ENCODE measurements at places on chromosomes 12 and 14.

DNA sequence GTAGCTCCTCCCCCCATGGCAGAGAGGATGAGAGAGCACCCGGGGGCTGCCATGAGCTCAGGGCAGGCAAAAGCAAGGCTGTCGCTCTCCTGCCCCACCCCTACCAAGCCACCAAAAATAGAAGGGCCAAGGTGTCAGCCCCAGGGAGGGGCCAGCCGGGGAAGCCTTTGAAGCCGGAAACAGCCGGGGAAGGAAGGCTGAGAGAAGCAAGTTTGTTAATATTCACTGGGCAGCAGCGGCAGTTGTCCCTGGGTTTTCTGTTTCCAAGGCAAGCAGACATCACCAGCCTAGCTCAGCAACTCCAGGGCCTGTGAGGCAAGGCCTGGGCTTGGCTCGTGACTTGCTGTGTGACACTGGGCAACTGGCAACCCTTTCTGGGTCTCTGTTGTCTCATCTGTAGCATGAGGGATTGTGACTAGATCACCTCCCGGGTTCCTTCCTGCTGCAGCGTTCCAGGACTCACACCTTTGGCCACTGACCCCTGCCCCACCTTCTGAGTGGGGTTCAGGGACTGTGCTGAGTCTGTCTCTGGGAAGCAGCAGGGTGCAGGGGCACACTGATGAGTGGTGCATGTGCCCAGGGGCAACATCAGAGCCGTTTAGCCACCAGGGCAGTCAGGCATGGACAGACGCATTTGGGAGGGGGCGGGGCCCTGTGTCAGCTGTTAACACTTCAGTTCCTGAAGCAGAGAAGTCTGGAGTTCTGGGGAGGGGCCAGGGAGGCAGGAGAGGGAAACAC is 24.3 kb downstream of the SYNDIG1L start:
- DNase-seq: no peak

DNA sequence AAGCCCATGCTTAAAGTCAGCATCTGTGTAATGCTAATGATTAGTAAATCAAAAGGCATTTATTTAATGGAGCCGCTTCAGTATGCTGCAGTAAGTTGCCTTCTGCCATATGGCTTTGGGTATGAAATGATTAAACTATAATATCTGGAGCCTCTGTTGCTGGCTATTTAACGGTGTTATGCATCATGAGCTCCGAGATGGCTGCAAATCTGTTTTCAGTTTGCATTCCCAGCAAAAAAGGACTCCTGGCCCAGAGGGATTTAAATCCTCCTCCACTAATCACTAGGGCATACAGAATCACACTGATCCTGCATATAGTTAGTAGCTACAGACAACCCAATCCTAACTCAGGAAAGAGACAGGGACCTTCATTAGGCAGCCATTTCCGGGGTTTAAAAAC is 171.5 kb upstream of the EEA1 start:
- DNase-seq: no peak

DNA sequence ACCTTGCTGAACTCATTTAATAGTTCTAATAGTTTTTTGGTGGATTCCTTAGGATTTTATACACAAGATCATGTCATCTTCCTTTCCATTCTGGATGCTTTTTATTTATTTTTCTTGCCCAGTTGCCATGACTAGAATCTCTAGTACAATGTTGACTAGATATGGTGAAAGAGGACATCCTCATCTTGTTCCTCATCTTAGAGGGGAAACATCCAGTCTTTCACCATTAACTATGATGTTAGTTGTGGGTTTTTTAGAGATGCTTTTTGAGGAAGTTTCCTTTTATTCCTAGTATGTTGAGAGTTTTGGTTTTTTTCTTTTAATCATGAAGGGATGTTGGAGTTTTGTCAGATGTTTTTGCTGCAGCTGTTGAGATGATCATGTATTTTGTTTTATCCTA is 8.7 kb downstream of the ANKRD13A start:
- DNase-seq: no peak

- DNase-seq: no peak
Observed at GRCh38 chr14:21019366-21019765, 5.5 kb downstream of the NDRG2 start.

- DNase-seq: no peak
Observed at GRCh38 chr12:29499235-29499634, 1.7 kb upstream of the OVCH1 start.

GRCh38 chr14:42140831-42141279 is 534.2 kb downstream of the LRFN5 start:
- no peak for DNase-seq

DNA sequence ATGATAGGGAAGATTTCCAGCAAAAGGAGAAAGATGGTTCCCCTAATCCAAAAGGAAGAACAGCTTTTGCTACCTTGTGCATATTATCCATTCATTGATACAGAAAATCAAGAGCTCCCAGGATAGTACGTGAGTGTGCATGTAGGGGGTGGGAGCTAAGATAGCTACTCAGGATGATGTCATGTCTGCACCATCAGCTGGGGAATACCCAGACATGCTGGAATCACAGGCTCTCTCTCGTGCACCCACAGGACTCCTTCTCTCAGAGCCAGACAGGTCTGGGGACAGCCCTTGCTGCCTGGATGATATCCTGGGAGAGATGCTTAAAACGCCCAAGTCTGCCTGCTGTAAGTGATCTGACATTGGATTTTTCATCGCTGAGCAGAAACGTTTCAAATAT is 38.9 kb downstream of the FOXN3 start:
- peak; percentile 22 for DNase-seq

DNA sequence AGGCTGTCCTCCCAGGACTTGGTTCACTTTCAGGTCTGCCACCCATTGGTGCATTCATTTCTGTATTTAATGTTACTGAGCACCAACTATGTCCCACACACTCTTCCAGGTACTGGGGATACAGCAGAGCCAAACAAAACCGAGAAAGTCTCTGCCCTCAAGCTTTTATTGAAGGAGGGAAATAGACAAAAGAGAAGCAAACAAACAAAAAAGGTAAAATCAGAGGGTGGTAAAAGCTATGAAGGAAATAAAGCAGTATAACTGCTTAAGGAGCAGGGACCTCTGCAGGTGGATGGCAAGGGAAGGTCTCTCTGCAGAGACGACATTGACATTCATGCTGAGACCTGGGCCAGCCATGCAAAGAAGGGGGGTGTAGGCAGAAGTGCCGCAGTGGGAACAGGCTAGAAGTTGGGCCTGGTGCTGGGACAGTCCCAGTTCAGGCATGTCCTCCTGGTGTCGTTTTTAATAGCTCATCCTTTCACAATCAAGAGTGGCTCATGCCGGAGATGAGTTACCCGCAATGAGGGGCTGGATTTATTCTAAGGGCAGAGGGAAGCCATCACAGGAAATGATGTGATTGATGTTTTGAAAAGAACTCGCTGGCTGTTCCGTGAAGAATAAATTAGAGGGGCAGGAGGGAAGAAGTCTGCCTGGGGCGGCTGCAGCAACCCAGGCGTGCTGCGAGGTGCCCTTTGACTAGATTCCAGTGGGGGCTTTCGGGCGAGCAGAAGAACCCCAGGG is 72.8 kb downstream of the IRF2BPL start:
- peak; percentile 55 for DNase-seq

DNA sequence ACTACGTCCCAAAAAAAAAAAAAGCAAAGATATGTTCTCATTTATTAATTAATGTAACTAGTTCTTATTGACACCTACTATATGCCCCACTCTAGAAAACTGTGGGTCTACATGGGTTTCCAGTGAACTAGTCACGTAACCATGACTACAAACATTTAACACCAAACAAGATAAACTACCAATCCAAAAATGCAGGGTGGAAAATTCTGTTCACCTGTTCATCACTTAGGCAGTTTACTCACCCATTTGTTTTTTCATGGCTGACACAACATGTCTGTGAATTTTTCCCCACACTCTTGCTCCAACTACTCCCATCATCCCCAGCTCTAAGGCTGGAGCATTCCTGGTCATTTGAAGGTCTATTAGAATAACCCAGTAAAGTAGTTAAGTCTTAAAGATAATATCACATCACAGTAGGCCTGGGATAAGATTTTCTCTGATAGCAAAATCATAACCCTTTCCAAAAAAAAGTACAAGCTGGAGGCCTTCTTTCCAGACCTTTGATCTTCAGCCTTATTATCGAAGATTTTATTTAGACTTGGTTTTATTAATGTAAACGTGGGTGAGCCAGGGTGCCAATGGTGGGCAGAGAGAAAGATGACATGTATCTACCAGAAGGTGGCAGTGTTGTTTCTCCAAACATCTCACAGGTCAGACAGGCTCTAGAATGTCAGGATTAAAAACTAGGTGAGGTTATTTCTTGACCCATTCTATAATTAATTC is 61.6 kb upstream of the DAAM1 start:
- DNase-seq: no peak

GRCh38 chr14:102696856-102697495 is 80.3 kb upstream of the TRAF3 start:
- no peak for DNase-seq

DNA sequence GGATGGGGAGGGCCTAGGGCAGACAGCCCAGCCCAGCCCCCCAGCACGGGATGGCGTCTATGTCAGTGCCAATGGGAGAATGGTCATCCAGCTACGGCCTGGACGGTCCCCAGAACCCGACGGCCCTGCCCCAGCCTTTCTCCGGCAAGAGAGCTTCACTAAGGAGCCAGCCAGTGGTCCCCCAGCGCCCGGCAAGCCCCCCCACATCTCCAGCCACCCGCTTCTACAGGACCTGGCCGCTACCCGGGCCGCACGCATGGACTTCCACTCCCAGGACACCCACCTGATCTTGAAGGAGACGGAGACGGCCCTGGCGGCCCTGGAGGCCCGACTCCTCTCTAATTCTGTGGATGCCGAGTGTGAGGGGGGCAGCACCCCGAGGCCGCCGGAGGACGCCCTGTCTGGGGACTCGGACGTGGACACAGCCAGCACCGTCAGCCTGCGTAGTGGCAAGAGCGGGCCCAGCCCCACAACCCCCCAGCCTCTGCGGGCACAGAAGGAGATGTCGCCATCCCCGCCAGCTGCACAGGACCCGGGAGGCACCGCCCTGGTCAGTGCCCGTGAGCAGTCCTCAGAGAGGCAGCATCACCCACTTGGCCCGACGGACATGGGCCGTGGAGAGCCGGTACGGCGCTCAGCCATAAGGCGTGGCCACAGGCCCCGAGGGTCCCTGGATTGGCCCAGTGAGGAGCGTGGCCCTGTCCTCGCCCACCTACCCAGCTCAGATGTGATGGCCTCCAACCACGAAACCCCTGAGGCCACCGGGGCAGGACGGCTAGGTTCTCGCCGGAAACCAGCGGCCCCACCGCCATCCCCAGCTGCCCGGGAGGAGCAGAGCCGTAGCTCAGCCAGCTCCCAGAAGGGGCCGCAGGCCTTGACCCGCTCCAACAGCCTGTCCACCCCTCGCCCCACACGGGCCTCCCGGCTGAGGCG is 21.9 kb downstream of the CEP170B start:
- no peak for DNase-seq

DNA sequence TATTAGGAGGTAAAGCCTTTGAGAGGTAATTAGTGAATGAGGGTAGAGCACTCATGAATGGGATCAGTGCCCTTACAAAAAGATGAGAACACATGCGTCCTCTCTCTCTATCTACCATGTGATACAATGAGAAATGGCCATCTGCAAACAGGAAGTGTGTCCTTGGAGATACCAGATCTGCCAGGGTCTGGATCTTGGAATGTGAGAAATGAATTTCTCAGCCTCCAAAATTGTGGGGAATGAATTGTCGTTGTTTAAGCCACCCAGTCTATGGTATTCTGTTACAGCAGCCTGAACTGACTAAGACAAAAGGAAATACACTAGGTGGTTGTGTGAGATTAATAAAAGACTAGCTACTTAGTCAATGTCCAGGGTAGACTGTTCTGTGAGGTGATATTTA is 366.6 kb downstream of the NELL2 start:
- no peak for DNase-seq

GRCh38 chr14:72621387-72622065 is 272.4 kb downstream of the DPF3 start:
- no peak for DNase-seq

DNA sequence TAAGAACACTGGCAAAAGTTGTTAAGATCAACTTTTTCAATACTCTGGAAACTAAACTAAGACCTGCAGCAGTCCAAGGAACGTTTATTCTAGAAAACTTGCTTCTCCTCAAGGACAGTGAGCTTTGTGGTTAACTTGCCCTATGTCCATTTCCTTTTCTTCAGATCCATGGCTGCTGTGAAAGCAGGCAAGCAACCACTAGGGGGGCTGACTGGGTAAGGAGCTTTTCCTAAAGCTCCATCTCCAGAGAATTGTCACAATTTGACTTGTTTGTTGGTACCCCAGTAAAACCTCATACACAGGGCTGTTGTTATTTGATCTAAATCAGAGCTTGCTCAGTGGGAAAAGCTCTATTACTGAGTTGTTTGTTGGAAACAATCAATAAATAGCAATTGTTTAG is 10.1 kb upstream of the RPL10L start:
- DNase-seq: no peak

- no peak for DNase-seq
Observed at GRCh38 chr12:118714051-118714460, 267.3 kb upstream of the SRRM4 start.

DNA sequence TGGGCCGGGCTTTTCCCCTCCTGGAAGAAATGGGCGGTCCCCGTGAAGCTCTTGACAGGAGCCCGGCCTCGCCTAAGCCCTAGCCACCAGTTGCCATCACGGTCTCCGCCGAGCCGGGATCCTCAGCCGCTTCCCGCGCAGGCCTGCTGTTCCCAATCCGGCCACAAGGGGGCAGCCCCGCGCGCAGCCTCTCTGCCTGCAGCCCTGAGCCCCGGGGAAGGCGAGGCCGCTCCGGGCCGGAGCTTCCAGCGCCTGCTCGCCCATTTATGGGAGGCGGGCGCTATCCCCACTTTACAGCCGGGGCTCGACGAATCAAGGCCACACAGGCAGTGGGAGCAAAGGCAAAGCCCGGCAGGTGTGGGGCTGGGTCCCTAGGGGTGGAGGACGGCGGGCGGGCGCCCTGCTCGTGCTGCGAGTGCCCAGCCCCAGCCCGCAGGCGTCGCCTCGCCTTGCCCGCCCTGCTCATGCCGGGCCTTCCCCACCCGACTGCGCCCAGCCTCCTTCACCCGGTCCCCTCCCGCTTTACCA is 61.5 kb downstream of the LGMN start:
- DNase-seq: peak; percentile 59

GRCh38 chr14:69235708-69236107 is 24.2 kb upstream of the GALNT16 start:
- DNase-seq: no peak

DNA sequence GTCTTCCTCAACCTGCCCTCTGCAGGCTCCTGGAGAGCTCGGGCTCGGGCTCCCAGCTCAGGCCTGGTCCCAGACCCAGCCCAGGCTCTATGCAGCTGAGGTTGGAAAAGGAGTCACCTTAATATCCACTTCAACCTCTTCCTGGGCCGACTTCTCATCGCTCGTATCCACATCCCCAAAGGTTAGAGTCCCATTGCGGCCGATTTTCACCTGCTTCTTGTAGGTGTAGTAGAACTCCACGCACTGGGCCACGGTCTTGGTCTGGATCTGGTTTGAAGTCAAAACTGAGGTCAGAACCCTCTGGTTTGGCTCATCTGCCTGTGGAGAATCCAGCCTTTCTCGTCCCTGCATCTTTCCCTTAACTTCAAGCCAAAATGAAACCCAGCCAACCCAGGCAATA is 8.4 kb upstream of the PNMA1 start:
- no peak for DNase-seq

- no peak for DNase-seq
Observed at GRCh38 chr14:53032838-53033390, 82.1 kb upstream of the FERMT2 start.
